Stimulated activated CD4-positive, alpha-beta T cell treated with anti-CD3 and anti-CD28 coated beads, Interleukin-12 subunit alpha, Interleukin-12 subunit beta, amount 100 ng/mL, for 48 hours (primary cell): ENCODE measurements at places on chromosomes 3 and 15.

GRCh38 chr3:177620073-177620472 is 422.8 kb upstream of the TBL1XR1 start:
- no peak for DNase-seq

DNA sequence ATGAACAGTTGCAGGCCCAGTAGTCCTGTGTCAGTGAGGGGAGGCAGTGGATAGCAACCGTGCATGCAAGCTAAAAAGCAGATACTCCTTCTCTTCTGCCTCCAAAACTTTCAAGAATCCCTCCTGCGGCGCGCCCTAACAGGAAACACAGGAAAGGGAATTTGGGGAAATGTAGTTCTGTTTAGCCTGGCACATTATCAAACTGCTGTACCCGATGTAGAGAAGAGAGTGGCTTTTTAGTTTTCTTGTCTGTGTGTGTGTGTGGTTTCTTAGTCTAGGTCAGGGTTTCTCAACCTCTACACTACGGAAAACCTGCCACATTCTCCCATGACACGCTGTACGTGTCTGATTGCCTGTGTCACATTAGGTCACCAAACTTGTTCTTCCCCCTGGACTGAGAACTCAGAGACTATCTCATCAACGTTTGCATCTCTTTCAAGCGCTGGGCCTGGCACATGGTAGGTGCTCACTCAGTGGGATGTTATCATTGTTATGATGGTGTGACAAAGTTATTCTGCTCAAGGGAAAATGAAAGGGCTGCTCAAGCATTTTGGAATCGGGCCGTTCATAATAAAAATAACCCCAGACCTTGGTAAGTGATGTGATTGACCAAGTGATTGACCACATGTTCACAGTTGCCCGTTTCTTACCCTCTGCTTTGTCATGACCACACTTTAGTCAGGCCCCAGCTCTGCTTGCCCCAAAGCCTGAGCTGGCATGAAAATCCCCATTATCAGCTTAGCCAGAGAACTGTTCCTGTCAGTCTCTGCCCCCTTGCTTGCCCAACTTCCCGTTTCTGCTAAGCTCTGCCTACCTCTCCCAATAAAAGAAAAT is 33.2 kb downstream of the TM4SF4 start:
- no peak for DNase-seq

DNA sequence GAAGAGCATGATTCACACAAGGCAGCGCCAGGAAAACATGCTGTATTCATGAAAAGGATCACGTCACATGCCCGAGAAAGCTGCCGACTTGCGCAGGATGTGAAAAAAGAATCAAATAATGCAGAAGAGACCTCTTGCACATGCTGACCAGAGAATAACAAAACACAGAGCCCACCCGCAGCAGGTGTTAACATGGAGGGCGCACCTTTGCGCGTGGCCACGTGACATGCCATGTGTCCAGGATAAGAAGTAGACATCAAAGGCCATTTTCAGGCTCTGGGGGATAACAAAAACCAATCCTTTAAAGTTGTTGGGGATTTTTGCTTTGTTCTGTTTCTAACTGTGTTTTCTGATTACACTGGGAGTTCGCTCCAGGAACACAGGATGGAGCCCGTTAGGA is 1332.8 kb downstream of the ZPLD1 start:
- DNase-seq = no peak

DNA sequence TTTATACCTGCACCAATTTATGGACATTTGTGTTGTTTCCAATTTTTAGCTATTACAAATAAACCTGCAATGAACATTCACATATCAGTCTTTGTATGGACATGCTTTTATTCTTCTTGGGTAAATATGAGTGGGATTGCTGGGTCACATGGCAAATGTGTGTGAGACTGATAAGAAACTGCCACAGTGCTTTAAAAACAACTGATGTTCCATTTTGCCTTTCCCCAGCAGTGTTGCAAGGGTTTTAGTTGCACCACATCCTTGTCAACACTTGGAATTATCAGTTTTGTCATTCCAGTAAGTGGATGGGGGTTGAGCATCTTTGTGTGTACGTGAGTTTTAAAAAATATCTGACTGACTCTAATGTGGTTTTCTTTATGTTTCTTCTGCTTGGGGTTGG is 191.2 kb downstream of the PLCL2 start:
- no peak for DNase-seq

DNA sequence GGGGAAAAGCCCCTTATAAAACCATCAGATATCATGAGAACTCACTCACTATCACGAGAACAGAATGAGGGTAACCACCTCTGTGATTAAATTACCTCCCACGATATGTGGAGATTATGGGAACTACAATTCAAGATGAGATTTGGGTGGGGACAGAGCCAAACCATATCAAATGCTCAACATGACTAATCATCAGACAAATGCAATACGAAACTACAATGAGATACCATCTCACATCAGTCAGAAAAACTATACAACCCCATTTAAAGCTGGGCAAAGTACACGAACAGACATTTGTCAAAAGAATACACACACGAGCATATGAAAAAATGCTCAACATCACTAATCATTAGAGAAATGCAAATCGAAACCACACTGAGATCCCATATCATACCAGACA is 67.7 kb downstream of the SCAPER start:
- DNase-seq = no peak

DNA sequence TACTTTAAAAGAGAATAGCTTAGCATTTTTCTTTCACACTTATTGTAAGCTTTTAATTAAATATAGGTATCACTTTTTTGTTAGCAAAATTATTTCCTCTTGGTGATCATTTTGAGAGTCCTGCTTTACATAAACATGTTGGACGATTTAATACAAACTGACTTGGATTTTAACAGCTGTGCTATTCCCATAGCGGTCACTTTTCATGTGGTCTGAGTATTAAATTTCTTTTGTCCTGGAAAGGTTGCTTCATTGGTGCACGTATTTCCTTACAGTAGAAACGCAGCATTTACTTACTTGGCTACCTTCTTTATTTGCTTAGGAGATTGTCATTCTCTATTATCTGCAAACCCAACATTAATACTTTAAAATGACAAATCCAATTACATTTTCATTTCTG is 109.4 kb downstream of the ATG7 start:
- DNase-seq = no peak

DNA sequence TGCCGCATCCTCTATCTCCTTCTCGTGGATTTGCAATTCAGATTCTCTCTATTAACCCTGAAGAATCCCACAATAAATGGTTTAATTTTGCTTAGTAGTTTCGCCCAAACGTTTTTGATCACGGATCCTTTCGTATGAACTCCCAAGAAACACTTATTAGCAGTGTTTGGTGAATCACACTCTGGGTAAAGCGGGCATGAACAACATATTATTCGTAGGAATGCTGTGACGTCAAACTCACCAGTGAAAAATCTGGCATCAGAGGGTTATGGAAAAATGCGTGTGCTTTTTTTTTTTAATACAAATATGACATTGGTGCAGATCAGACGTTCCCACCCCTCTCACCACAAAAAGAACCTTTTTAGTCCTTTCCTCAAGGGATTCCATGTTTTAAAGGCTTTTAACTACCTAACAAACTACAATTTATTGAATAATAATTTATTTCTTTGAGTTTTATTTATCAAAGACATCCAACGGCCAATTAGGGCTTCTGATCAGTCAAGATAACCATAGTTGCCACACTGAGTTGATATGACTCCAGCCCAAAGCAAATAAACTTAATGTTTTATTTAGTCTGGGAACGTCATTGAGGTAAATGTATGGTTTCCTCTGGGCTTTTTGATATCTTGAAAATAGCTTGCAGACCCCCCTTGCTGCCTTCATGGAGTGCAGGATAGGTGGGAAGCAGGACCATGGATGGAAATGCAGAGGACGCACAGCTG is 45.5 kb upstream of the CGNL1 start:
- DNase-seq = no peak
